Gastrocnemius medialis (tissue), 4 donors: ENCODE measurements at places on chromosomes 1 and 21. TPM values are rescaled to one million over a fixed set of nuclear protein-coding genes. Genes with fewer than 3 reads are reported as not detected.

DNA sequence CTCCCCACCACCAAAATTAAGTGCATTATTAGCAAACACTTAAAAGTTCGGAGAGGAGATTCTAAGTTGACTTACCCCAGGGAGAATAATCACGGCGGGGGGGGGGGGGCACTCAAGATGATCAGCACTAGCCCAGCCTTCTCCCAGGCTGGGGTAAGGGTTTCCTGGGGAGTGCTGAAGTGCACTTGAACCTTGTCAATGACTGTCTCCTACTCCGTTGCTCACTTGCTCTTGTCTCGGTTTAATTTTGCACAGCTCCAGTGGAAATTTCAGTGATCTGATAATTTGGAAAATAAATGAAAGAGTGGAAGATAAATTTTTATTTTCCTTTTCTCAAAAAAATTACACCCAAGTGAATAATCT lies 59.2 kb downstream of the PBX1 start:
- H3K27ac ChIP-seq, result peak overlapping the region; percentile 42
- DNase-seq, result no peak
- no peaks in the 10 kb centered on the region for H3K27me3 ChIP-seq
- H3K36me3 ChIP-seq, result no peaks in the 10 kb centered on the region

DNA sequence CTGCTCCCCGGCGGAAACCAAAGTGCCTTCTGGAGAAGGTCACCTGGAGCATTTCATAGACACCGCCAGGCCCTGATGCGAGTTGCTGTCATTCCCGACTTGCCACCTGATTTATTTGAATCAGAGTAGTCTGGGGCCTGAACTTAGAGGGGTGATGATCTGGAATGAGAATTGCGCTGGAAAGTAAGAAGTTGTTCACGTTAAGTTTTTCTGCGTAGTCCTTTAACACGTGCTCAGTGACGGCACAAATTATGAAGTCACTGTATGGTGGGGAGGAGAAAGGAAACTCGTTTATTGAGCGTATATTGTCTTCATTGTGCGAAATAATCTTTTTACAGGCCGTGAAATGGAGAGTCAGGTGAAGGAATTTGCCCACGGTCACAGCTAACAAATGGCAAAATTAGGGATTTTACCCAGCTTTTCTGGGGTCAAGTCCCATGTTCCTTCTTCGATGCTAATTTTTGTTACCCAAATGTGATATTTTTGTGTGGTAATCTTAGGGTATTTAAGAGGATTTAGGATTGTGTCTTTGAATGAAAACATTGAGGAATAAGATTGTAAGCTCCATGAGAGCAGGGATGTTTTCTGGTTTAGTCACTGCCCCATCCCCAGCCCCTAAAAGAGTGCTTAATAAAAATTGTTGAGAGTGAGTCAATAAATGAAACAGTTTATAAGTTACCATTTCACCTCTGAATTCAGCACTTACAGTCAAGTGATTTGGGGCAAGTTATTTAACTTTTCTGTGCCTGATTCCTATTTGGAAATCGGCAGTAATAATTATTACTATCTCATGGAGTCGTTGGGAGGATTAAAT lies 46.4 kb upstream of the NBL1 start:
- H3K36me3 ChIP-seq, result no peaks in the 10 kb centered on the region
- H3K27me3 ChIP-seq, result no peaks in the 10 kb centered on the region
- H3K4me3 ChIP-seq, result peak overlapping the region; percentile 84
- no peak for DNase-seq
- peaks cover 24% of the 10 kb centered on the region for H3K4me1 ChIP-seq

GRCh38 chr1:47764461-47765046 lies 232.6 kb downstream of the TRABD2B start:
- H3K36me3 ChIP-seq, result no peaks in the 10 kb centered on the region
- no peaks in the 10 kb centered on the region for H3K4me1 ChIP-seq
- DNase-seq, result no peak
- H3K4me3 ChIP-seq, result no peak overlapping the region
- no peak overlapping the region for H3K27ac ChIP-seq
- no peaks in the 10 kb centered on the region for H3K27me3 ChIP-seq

GRCh38 chr1:17119076-17119772 lies at the start of gene PADI2:
Gene PADI2 (minus strand): TSS chr1:17119451. CDS start chr1:17119371, 80 bp downstream.
- DNase-seq, result peak; percentile 83
- H3K4me3 ChIP-seq, result peak within 1 kb of the TSS; percentile 66
- peak within 1 kb of the TSS; percentile 97 for H3K27ac ChIP-seq
- no peaks in the 10 kb centered on the region for H3K36me3 ChIP-seq
- peaks cover 71% of the 10 kb centered on the region for H3K4me1 ChIP-seq
- no peaks in the 10 kb centered on the region for H3K27me3 ChIP-seq

GRCh38 chr1:14552246-14552965 lies 46.1 kb upstream of the KAZN start:
- no peak overlapping the region for H3K4me3 ChIP-seq
- no peaks in the 10 kb centered on the region for H3K36me3 ChIP-seq
- no peak overlapping the region for H3K27ac ChIP-seq

Gene ARHGEF16
- 0.55 TPM for total RNA-seq

Gene SSBP3
- 18.5 TPM for total RNA-seq

Gene BNIPL
- 0.25 TPM for total RNA-seq

DNA sequence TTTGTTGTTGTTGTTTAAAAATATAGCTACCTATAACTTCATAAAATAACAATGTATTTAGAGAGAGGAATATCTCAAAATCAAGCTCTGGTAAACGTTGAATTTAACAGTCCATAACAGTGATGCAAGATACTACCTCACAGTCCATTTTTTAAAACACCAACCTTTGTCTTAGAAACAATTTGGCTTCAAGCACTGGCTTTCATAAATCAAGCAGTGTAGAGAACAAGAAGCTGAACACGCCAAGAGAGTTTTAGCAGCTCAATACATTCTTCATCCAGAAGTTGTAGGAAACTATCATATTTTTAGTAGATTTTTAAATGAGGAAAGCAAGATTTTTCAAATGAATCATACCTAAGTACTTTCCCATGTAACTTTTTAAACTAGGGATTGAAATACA lies 334.3 kb upstream of the ADAMTS5 start:
- no peaks in the 10 kb centered on the region for H3K27me3 ChIP-seq
- no peaks in the 10 kb centered on the region for H3K4me1 ChIP-seq

Gene CD2
- total RNA-seq, result not detected

DNA sequence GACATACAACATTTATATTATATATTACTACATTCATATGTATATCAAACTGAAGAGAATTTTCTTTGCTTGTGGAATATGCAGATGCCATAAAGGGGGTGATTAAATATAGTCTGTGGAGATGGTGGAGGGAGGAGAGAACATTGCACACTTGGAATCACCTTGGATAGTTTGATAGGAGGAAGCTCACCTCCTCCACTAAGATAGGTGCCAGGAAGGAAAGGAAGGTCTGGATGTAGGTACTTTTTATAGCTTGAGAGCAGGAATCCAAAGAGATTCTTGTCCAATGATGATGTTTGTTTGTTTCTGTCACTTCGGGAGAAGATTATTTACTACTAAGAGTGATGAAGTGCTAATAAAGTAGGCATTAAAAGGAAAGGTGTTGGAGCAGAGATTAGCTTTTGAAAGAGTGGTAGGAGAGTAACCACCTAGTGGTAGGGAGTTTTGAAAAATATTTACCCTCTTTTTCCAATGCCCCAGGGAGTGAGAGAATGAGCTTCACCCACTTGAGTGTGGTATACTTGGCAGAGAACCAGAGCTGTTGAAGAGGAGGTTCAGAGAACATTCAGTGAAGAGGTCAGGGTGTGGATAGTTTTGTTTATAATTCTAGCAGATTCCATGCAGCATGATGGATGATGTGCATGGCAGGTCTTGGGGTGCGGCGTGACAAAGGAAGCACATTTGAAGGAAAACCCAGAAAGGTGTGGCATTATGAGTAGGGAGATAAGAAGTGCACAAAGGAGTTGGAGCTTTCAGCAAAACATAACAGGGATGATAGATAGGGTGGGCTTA lies 145.0 kb downstream of the PATJ start:
- no peaks in the 10 kb centered on the region for H3K27me3 ChIP-seq
- no peak for DNase-seq
- H3K4me3 ChIP-seq, result no peak overlapping the region
- H3K27ac ChIP-seq, result no peak overlapping the region

Gene RGS1
- 1.0 TPM for total RNA-seq

Gene TFF3
- 0.91 TPM for total RNA-seq

DNA sequence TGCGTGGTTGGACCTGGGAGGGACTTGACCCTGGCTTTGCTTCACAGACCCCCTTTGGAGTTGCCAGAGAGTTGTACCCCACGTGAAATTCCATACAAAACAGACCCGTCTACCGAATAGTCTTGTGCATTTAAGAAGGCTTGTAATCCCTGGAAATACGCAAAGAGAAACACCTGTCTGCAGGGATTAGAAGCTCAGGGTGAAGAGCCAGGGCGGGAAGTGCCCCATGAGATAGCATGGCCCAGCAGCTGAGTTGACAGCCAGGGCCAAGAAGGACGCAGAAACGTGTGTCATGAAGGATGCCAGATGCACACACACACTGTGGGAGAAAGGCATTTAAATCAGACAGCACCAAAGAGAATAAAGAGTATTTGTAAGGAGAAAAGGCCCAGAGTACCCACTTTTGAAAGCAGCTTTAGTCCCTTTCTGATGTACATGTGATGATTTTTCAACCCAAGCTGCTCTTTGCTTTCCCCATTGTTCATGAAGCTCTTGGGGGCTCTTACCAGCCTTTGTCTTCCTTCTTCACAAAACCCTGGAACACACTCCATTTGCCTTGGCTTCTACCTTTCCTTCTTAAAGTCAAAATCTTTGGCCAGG lies 46.6 kb downstream of the PCP4 start:
- no peaks in the 10 kb centered on the region for H3K4me1 ChIP-seq
- no peak for DNase-seq
- H3K36me3 ChIP-seq, result no peaks in the 10 kb centered on the region
- no peak overlapping the region for H3K4me3 ChIP-seq

GRCh38 chr1:45822644-45823043 lies 19.2 kb downstream of the MAST2 start:
- H3K4me3 ChIP-seq, result no peak overlapping the region
- no peaks in the 10 kb centered on the region for H3K27me3 ChIP-seq
- H3K36me3 ChIP-seq, result no peaks in the 10 kb centered on the region
- H3K27ac ChIP-seq, result no peak overlapping the region
- DNase-seq, result no peak

- H3K27me3 ChIP-seq, result no peaks in the 10 kb centered on the region
- no peak overlapping the region for H3K4me3 ChIP-seq
- H3K36me3 ChIP-seq, result peaks cover 71% of the 10 kb centered on the region
- no peaks in the 10 kb centered on the region for H3K4me1 ChIP-seq
- no peak overlapping the region for H3K27ac ChIP-seq
- DNase-seq, result no peak
These were observed 34.0 kb downstream of the EPRS1 start for GRCh38 chr1:220012259-220012658.

- peaks cover 13% of the 10 kb centered on the region for H3K4me1 ChIP-seq
- peak overlapping the region; percentile 66 for H3K27ac ChIP-seq
These were observed 29.9 kb downstream of the MRAP start for GRCh38 chr21:32328595-32328994.

Gene TRIM62
- 9.8 TPM for total RNA-seq

Gene IPO9
- total RNA-seq, result 8.6 TPM

GRCh38 chr1:240987928-240988327 lies 369.1 kb downstream of the RGS7 start:
- H3K27me3 ChIP-seq, result no peaks in the 10 kb centered on the region
- no peak overlapping the region for H3K27ac ChIP-seq
- no peak overlapping the region for H3K4me3 ChIP-seq
- no peak for DNase-seq
- no peaks in the 10 kb centered on the region for H3K4me1 ChIP-seq

DNA sequence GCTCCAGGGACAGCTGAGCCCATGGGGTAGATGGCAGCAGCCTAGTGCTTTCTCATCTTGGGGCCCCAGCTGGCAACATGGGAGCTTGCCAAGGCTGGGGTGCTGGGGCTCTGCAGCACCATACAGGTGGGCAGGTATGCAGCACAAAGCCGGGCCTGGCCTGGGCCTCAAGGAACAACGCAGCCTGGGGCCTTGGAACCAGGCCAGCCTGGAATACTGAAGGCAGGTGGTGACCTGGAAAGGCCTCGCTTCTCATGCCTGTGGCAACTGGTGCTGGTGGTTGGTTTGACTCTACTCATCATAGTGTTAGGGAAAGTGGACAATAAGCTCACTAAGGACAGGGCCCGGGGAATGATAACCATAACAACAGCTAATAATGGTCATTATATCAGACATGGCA lies 27.0 kb upstream of the SDHB start:
- no peak for DNase-seq
- no peaks in the 10 kb centered on the region for H3K36me3 ChIP-seq
- H3K27ac ChIP-seq, result peak overlapping the region; percentile 47

GRCh38 chr1:107529511-107530149 lies 388.8 kb downstream of the NTNG1 start:
- H3K4me3 ChIP-seq, result no peak overlapping the region
- H3K36me3 ChIP-seq, result no peaks in the 10 kb centered on the region
- no peaks in the 10 kb centered on the region for H3K4me1 ChIP-seq
- no peak for DNase-seq
- no peaks in the 10 kb centered on the region for H3K27me3 ChIP-seq

- no peaks in the 10 kb centered on the region for H3K36me3 ChIP-seq
- H3K4me1 ChIP-seq, result peaks cover 5% of the 10 kb centered on the region
- DNase-seq, result no peak
- H3K27me3 ChIP-seq, result no peaks in the 10 kb centered on the region
- H3K4me3 ChIP-seq, result no peak overlapping the region
- no peak overlapping the region for H3K27ac ChIP-seq
These were observed 88.3 kb upstream of the SELENON start for GRCh38 chr1:25711555-25712298.

- H3K27me3 ChIP-seq, result no peaks in the 10 kb centered on the region
- H3K36me3 ChIP-seq, result no peaks in the 10 kb centered on the region
- H3K4me1 ChIP-seq, result no peaks in the 10 kb centered on the region
- no peak for DNase-seq
- no peak overlapping the region for H3K27ac ChIP-seq
- no peak overlapping the region for H3K4me3 ChIP-seq
These were observed 62.9 kb downstream of the SEC16B start for GRCh38 chr1:177907000-177907399.

Gene CYP4Z1
- 2.1 TPM for total RNA-seq

Gene SOAT1
- 5.2 TPM for total RNA-seq

GRCh38 chr1:27400082-27400962 lies 7.9 kb downstream of the GPR3 start:
- H3K27me3 ChIP-seq, result no peaks in the 10 kb centered on the region
- H3K36me3 ChIP-seq, result no peaks in the 10 kb centered on the region
- no peak overlapping the region for H3K4me3 ChIP-seq
- H3K27ac ChIP-seq, result no peak overlapping the region
- DNase-seq, result no peak
- H3K4me1 ChIP-seq, result peaks cover 39% of the 10 kb centered on the region
